ELF-1 (cell line): ENCODE measurements at places on chromosomes 1 and 21.
A peak's percentile ranks its signal among the peaks of the same experiment; 100 is the strongest.

- DNase-seq, result no peak
These were observed 209.0 kb upstream of the TMEM51 start for GRCh38 chr1:14944471-14944985.

DNA sequence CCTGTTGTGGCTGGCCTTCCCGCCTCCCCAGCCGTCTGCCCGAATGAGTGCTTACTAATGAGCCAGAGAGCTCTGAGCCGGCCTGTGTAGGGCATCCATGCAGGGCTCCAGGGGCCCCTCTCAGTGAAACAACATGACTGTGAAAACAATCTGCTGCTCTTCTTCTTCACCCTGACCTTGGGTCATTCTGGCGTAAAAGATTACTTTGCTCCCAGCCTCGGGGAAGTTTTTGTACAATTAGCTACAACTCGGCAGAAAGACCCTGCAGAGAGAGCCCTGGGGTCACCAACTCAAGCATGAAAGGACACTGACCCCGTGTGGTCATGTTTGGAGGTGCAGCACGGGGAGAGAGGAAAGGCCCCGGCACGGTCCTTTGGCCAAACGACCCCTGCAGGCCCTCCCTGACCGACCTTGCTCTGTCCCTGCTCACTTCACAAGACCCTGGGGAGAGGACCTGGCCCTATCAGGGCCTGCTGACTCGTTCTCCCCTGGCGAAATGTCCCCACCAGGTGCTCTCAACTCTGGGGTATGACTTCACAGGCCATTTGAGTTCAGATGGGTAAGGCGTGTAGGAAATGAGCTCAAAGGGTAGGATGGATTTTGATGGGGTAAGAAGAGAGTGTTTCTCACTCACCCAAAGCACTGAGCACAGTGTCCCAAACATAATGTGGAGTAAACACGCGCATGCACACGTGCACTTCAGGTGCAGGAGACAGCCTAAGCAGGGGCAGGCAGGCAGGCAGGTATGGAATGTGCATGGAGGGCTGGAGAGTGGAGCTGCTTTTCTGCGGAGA, 22.9 kb upstream of the FAM20B start:
- DNase-seq, result peak; percentile 97

GRCh38 chr1:212712451-212713303, 13.0 kb upstream of the BATF3 start:
- DNase-seq, result peak; percentile 71

DNA sequence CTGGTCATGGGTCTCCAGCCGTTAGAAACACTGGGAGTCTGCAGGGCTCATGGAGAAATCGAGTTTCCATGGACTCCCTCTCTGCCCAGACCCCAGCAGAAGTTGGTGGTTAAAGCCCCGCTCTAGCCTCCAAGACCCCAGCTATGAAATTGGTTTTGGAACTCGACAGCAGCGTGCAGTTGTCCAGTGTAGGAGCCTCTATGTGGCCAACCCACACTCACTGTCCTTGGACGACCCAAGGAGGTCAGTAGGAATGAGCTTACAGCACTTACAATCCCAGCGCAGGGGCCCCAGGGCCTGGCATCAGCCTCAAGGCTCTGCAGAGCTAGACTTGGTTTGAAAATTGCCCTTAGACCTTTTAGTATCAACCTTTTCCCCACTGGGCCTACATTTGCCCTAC, 3.2 kb upstream of the PRDM16 start:
- no peak for DNase-seq
